KBM-7 (cell line): ENCODE measurements at places on chromosomes 7 and 10.

DNA sequence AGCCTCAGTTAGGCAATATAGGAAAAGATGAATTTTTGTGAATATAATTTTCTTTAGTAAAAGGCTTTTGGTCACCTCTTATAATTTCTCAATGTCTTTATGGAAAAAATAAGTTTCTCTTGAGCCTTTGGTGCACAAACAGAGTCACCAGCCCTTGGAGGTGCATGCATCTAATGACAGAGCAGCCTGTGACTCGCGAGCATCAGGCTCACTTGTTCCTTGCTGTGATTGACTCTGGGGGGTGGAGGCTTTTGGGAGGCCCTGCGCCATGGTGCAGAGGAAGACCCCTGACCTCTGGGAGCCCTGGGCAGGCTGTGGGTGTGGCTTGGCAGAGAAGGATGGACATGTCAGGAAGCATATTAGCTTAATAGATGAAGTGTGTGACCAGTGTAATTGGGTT is 60.2 kb downstream of the FIGNL1 start:
- DNase-seq, result no peak

- DNase-seq, result no peak
Observed at GRCh38 chr7:123637878-123638277, 17.8 kb upstream of the LMOD2 start.

- DNase-seq, result no peak
Observed at GRCh38 chr7:8594115-8594514, 160.7 kb downstream of the NXPH1 start.

- DNase-seq, result no peak
Observed at GRCh38 chr10:124677749-124678556, 66.2 kb downstream of the FAM53B start.

DNA sequence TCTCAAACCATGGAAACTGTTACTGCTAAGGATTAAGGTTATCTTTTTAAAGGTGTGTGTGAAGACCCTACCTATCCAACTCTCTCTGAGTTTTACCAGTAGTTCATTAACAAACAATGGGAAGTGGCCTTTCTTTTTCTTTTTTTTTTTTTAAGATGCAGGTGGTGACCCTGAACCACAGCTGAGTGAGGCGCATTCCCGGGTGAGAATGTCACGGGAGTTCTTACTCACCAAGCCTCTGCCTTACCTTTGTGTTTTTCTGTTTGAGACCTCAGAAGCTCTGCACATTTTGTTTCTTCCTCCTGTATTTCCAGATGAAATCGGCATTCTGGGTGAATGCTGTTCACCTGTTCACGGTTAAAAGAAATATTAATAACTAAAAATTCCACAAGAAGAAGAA is 2.5 kb downstream of the VIPR2 start:
- no peak for DNase-seq

GRCh38 chr10:93417921-93418320 is 64.2 kb downstream of the MYOF start:
- DNase-seq, result no peak

DNA sequence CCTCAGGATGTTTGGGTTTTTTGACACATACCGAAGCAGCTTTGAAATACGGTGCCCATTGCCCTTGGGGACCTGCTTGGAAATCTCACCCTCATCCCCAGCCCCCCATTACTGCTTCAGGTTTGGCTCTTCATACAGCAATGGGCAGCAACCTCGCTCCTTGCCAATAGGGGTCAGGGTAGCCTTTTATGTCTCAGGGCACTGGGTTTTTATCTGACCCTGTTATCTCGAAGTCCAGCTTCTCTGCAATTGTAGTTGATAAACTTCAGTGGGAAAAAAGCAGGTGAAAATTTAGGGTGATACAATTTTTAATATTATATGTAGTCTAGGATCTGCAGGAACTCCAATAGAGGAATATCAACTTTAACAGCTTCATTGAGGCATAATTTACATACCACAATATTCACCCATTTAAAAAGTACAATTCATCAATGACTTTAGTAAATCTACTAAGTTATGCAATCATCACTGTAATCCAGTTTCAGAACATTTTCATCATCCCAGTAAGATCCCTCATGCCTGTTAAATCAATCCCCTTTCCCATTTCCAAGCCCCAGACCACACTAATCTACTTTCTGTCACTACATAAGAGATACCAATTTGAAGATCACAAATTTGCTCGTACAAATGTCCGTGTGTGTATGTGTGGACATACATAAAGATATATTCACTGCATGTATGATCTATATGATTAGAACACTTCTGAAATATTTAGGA is 386.2 kb downstream of the KCNMA1 start:
- DNase-seq, result peak; percentile 6

- no peak for DNase-seq
Observed at GRCh38 chr7:94228678-94229077, 166.0 kb upstream of the COL1A2 start.

DNA sequence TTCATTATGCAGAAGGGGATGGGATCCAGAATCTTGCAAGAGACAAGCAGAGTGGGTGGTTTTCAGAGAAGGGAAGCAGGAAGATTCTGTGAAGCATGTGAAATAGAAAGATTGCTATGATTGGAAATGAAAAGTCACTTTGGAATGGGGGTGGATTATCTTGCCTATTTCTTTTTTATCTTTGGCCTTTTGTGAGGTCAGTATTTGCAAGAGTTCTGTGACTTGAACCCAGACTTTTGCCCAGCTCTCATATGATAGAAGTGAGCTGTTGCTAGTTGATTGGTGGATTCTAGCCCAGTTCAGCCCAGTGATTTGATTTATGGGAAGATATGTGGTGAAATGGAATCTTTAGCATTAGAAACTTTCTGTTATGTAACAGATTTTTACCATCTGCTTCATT is 17.1 kb downstream of the ENTPD7 start:
- no peak for DNase-seq

- DNase-seq, result no peak
Observed at GRCh38 chr7:21969822-21970221, 24.1 kb upstream of the CDCA7L start.

DNA sequence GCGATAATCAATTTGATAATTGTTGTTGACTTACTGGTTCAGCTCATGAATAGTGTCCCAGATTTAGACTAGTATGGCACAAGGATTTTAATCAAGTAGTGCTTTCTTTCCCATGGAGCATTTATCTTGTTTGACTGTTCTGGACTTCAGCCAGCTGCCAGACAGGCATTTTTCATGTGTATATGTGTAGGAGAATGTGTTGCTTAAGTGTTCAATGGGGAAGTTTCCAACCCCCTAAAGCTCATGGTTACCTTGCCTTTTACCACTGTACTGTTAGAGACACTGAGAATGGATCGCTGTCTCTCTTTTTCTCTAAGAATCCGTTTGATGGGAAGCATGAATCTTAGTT is 103.9 kb downstream of the LRRC4 start:
- DNase-seq, result no peak

DNA sequence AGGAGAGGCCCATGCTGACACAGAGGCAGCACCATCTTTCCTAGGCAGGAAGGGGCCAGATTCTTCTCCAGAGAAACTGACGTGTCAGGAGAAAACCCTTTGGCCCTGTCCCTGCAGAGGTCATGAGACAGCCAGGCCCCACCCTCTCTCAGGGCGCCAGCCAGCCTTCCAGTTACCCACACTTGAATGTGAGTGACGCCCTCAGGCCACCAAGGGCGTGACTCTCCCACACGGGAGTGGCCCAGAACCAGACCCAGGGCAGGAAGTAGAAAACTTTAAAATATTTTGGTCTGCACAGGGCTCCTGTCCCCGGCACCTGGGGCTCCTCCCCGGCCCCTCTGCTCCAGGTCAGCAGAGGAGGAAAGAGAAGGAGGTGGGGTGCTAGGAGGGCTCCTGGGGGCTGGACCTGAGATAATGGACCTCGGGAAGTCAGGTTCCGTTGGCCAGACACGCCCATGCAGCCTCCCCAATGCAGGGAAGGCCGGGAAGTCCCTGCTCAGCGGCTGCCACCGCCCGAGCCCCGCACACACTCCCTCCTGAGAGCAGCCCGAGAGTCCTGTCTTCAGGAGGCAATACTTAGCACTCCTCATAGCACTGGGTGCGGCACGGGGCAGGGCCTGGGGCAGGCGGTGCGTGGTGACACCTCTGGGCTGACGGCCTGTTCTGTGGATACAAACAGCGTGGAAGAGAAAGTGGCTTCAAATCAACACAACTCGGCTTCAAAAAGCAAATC is 67.0 kb upstream of the CFAP46 start:
- no peak for DNase-seq

DNA sequence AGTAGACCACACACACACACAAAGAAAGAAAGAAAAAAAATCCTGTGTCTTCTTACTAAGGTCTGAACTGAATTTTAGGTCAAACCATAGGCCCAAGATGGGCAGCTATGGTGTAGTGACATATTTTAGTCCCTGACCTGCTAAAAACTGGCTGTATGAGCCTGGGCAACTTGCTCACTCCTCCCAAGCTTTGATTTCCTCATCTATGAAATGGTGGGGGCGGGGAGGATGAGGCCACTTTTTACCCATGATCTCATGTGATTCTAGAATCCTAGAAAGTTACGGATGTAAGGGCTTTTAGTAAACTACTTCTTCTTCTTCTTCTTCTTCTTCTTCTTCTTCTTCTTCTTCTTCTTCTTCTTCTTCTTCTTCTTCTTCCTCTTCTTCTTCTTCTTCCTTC is 6.1 kb upstream of the CCL24 start:
- no peak for DNase-seq

DNA sequence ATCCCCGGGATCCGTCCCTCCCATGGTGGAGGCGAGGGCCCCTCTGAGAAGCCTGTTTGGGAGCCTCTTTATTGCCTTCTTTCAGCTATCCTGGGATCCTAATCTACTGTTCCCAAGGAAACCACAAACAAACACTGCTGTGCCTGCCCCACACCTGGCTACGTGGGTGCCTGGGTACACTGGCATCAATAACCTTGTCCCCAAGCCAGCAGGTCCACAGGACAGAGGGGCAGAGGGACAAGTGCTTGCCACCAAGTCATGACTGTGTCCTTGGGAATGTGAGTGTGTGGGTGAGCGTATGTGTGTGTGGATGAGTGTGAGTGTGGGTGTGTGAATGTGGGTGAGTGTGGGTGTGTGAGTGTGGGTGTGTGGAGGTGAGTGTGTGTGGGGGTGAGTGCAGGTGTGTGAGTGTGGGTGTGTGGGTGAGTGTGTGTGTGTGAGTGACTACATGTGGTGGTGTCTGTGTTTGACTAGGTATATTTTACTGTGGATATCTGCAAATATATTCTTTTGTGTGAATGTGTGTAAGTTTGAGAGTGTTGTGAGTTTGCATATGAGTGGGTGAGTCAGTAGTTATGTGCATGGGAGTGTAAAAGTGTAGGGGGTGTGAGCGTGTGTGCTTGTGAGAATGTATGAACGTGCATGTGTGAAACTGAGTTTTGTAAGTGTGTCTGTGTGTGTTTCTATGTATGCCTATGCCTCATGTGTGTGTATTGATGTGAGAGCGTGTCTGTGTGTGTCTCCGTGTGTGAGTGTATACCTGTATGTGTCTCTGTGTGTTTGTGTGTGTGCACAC is 96.1 kb downstream of the TNS3 start:
- DNase-seq, result no peak

- DNase-seq, result no peak
Observed at GRCh38 chr10:7606951-7607404, 59.8 kb downstream of the ITIH5 start.

DNA sequence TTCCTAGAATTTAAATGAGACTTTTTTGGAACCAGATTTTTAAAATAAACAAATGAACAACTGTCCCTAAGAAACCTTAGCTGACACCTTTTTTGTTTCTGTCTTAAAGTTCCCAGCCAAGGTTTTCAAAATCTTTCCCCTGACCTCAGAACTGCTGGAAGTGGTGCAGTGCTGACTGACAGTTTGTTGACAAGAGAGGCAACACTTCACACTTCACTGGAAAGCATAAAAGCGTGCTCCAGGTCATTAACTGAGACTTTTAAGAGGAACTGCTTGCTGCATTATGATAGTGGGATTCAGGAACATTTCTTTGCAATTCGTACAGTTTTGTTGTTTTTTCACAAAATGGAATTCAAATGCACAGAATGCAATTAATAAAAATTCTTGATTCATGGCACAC is 36.2 kb downstream of the SYPL1 start:
- DNase-seq, result peak; percentile 56

DNA sequence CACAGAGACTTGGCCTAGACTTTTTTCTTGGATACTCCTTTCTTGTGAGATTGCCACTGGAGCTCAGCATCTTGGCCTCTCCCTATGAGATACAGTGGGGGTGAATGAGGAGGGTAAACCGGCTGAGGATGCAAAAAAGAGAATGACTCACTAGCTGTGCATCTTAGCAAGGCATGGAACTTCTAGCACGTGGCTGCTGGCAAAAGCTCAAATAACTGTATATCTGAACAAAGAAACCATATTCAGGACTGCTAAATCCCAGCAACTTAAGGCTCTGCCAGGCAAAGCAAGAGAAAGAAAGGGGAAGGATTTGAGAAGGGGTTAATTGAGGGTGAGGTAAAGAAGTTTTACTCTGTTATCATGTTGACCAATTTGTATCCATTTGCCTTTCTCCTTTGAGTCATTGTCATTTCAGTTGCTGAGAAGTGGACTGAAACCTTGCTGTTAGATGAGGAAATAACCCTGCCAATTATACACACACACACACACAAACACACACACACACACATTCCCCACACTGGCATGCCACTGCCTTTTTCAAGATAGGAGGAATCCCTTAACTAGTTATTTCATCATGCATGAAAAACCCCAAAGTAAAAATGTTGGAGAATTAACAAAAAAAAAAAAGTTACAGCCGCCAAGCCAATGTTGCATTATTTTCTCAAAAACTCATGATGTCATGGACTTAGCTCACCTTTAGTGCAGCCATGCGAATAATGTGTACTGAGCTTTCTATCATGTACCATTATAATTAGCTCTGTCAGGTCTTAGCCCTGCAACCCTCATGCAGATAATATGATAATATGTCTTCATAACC is 997.3 kb downstream of the LRMDA start:
- no peak for DNase-seq

- DNase-seq, result no peak
Observed at GRCh38 chr10:69503001-69503895, 52.0 kb downstream of the TSPAN15 start.

- no peak for DNase-seq
Observed at GRCh38 chr7:132515181-132515580, 61.1 kb downstream of the PLXNA4 start.

GRCh38 chr10:1347962-1348772 is 292.0 kb downstream of the WDR37 start:
- no peak for DNase-seq

- peak; percentile 28 for DNase-seq
Observed at GRCh38 chr7:120550494-120551048, 277.6 kb downstream of the KCND2 start.

GRCh38 chr10:96420228-96421009 is 61.6 kb upstream of the OPALIN start:
- DNase-seq, result no peak

- DNase-seq, result peak; percentile 8
Observed at GRCh38 chr7:158495216-158495615, 92.4 kb downstream of the PTPRN2 start.

DNA sequence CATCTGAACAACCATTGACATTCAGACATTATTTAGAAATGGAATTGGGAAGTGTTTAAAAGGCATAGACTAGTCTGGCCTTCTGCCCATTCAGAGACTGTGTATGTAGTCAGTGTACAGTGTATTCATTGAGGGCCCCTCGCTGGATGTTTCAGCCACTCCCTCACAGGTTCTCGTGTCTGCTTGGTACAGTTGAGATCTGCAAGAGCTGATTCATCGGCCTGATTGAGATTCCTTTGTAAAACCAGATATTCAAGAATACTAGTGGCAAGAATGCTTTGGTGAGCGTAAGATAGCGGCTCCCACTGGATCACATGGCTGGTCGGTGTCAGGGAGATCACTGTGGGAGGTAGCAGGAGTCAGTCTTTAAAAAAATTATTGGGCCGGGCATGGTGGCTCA is 119.5 kb downstream of the TCF7L2 start:
- DNase-seq, result no peak
